HCEC 1CT (cell line): ENCODE measurements at places on chromosomes 1 and 21.

GRCh38 chr1:222462601-222463000 lies 85.3 kb downstream of the HHIPL2 start:
- DNase-seq = no peak

DNA sequence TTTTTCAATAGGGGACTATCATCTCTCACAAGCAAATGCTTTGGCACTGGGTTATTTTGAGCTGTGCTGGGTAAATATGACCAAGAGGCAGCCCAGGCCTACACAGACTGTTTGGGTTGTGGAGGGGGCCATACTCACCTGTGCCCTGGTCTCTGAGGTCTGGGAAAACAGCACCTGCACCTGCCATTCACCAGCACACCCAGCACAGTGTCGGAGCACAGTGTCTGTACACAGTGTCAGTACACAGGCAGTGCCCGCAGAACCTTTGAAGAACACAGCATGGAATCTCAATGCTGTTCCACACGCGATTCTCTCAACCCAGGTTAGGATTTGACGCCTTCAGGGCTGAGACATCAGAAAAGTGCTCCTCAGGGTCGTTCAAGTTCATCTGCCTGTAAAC lies 35.0 kb upstream of the FAM89A start:
- no peak for DNase-seq

DNA sequence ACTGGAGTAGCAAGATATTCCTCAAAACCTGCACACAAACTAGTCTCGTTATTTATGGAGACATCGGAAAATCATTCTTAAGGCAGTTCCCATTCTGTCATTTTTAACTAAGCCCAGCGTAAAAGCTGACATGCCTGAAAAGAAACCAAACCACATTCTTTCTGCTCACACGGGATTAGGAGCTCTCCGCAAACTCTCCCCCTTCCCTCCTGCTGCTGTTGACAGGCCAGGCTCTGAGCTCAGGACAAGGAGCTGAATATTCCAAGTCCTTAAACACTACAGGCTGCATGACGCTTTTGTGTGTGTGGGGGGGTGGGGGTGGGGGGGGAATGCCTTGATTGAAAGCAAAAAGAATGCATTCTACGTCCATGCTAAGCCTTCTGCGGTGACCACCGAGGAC lies 5.2 kb downstream of the OLIG1 start:
- no peak for DNase-seq

DNA sequence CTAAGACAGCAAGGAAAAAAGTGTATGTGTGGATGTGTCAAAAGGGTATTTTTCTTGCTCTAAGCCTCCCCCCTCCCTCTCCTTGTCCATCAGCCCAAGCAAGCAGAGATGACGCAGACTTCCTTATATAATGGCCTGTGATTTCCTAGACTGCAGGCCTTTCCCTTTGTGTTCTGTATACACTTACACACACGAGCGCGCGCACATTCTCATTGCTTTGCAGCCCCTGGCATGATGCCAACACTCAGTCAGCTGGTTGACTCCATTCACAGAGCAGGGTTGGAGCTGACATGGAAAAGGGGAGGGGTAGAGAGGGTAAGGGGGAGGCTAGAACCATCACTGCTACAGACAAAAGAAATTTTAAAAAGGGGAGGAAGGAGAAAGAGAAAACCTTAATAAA lies 41.8 kb downstream of the GATAD2B start:
- peak; percentile 86 for DNase-seq

DNA sequence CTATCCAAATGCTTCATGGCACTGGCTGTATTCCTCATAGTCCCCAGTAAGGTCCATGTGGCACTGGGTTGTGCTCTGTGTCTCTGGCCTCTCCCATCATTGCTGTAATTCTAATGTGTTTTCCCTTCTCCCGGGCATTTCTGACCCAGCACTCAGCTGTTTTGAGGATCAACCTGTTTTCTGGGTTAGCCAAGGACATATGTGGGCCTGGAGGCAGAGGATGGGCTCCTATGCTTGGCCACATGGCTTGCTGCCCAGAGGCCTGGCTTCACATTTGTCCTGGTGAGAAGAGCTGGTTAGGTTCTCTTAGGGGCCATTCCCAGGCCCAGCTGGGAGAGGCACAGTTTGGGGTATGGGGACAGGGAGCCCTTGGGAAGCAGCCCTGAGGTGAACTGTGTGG lies 103.1 kb downstream of the FAM78B start:
- DNase-seq = no peak

GRCh38 chr1:48948562-48948961 lies 171.9 kb upstream of the BEND5 start:
- DNase-seq = no peak

DNA sequence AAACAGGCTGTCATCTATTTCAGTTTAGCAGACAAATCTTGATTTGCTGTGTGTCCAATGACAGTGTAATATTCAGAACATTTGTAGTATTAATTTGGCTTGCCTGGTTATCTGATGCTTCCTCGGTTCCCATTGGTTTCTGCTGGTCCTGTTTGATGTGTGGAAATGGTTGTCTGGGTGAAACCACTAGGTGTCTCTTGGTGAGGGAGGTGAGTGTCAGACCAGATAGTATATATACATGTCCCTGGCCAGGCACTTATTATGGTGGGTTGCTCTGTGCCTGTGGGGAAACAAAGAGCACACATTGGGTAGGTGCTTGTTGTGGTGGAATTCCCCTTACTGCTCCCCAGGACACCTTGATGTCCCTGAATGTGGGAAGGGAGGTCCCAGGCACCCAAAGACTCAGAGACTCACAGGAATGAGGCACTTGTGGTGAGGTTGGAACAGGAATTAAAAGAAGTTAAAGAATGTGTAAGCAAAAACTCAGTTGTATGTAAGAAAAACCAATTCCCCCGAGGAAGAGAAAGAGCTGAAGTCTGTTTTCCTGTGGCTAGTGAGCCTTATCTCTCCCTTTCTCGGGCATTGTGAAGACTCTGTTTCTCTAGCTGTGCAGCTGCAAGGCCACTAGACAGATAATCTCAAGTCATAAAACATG lies 1519.1 kb downstream of the BRINP3 start:
- peak; percentile 25 for DNase-seq

GRCh38 chr1:101190441-101190840 lies 46.4 kb upstream of the S1PR1 start:
- peak; percentile 21 for DNase-seq

DNA sequence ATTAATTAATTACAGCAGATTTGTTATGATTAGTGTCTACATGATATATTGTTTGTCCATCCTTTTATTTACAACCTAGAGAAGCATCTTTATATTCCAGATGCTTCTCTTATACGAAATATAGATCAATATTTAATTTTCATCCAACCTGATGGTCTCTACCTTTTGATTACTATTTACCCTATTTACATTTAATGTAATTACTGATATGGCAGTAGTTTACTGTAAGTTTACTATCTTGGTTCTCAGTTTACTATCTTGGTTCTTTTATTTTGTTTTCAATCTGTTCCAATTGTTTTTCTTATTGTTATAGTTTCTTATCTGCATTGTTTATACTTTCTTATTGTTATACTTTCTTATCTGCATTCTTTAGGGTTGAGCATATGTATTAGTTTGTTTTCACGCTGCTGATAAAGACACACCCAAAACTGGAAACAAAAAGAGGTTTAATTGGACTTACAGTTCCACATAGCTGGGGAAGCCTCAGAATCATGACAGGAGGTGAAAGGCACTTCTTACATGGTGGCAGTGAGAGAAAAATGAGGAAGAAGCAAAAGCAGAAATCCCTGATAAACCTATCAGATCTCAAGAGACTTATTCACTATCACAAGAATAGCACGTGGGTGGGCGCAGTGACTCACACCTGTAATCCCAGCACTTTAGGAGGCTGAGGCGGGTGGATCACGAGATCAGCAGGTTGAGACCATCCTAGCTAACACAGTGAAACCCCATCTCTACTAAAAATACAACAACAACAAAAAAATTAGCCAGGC lies 28.9 kb downstream of the FAF1 start:
- no peak for DNase-seq

DNA sequence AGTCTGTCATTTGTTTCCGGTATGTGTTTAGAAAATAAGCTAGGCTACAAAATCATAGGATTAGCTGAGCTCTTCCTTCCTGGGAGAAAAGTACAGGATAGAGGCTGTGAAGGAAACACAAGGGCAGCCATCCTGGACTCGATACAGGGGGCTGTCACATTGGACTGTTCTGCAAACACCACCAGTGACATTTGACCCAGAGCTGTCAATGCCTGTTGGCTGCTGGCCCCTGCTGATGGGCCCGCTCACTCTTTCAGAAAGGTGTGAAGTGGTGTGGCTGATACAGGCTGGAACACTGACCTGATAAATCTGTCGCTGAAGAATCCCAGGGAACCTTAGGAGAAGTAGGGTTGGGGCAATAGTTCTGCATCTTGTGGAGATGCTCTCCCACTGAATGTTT lies 183.1 kb downstream of the RHOU start:
- DNase-seq = no peak

GRCh38 chr21:26557106-26557505 lies 16.0 kb downstream of the CYYR1 start:
- DNase-seq = no peak

DNA sequence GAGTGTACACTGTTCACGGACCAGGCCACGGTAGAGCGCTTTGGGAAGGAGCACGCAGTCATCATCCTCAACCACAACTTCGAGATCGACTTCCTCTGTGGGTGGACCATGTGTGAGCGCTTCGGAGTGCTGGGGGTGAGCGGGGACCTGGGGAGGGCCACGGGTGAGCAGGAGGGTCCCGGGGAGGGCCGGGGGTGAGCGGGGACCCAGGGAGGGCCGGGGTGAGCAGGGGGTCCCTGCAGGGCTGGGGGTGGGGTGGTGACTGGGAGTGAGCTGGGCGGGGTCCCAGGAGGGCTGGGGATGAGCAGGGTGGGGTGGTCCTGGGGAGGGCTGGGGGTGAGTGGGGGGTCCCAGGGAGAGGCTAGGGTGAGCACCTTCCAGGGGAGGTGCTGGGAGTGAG lies 44.1 kb upstream of the TRAPPC10 start:
- DNase-seq = no peak

DNA sequence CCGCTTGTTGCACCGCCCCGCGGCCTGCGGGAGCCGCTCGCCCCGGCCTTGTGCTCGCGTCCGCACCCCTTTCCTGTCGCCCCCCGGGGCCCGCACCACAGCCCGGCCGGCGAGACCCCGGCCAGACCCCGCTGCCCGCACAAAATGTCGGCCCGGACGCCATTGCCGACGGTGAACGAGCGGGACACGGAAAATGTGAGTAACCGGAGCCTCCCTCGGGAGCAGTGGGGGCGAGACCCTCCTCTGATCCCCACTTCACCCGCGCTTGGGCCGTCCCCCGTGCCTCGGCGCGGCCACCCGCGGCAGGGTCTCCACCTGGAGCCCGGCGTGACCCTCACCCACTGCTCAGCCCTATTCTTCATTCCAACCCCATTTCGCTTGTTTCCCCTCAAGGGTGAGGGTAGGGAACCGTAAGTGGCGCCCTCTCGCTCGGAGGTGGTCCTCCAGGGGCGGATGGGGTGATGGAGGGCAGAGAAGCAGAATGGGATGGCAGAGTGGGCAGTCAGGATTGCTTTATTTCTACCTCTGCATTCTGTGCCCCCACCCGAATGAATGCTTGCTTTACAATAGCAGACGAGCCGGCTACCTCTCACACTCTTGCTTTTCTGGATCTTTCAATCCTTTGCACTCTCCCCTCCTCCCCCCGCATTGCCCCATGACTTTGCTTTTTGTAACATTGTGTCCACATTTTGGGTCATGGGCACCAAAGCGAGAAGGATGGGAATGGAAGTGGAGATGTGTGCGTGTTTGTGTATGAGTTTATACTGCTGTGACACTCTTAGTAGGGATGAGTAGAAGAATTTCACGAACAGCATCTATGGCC lies 954 bp downstream of the MARK1 start:
- no peak for DNase-seq

DNA sequence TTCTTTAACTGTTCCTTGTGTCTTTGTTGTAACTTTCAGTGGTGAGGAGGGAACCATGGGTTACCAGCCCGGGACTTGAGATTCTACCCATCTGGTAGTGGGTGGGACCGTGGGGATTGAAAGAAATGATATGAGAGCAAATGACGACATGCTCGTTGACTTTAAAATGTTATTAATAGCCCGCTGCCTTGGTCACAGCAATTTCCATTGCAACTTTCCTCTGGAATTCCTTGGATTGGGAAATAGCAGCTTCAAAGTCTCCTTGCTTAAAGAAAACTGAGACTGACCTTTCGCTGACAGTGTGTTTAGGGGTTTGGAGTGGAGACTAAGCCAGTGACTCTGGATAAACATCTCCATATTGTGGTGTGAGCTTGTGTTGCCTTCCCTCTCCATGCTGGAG lies 44.2 kb upstream of the MARK1 start:
- no peak for DNase-seq

DNA sequence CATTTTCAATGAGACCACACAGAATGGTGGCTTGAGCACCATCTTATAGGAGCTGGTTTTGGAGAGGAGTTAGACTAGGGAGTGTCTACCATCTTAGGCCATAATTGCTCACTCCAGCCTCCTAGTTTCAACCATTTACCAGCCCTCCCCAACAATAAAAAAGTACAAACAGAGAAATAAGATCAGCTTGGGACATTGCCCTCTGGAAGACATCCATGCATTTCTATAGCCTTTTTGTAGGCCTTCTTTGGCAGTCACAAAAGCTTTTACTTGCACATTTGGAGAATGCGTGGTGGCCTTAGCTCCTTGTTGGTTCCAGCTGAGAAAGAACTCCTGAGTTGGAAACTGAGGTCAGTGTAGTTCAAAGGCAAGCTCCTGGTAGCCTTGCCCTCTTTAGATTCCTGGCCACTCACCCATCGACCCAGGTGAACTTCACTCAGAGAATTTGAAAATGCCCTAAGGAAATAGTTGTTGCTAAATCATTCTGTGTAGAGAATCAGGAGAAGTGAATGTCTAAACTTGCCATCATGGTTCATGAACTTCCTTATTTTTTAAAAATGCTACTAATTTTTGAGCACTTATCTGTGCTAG lies 301.7 kb upstream of the PROX1 start:
- DNase-seq = no peak

- DNase-seq = peak; percentile 58
Observed at GRCh38 chr1:150971583-150972416, 2.8 kb downstream of the CERS2 start.

GRCh38 chr1:94922761-94923331 lies 4.1 kb downstream of the CNN3 start:
- DNase-seq = peak; percentile 67

- peak; percentile 51 for DNase-seq
Observed at GRCh38 chr1:66282343-66282852, 251.6 kb upstream of the SGIP1 start.

- DNase-seq = no peak
Observed at GRCh38 chr1:204498981-204499380, 4.4 kb upstream of the PIK3C2B start.

GRCh38 chr1:147560765-147561471 lies 19.6 kb downstream of the BCL9 start:
- DNase-seq = no peak
